ENCODE measurements at places on chromosomes 5 and 9. TPM values are rescaled to one million over a fixed set of nuclear protein-coding genes. Genes with fewer than 3 reads are reported as not detected.

IFNW1 gene
- total RNA-seq: not detected

LRRC70 gene
- 0.91 TPM for total RNA-seq

HMHB1 gene
- total RNA-seq: not detected

SHC3 gene
- total RNA-seq: 0.83 TPM

PAEP gene
- total RNA-seq: not detected

GPR21 gene
- 3.8 TPM for total RNA-seq

OR1J2 gene
- total RNA-seq: not detected

OMD gene
- total RNA-seq: not detected

DRD1 gene
- not detected for total RNA-seq

C5orf52 gene
- total RNA-seq: not detected
